NCI-H524 treated with DMSO at 0.1 percent for 48 hours (cell line): ENCODE measurements at places on chromosomes 2 and 18.

- no peak for DNase-seq
Observed at GRCh38 chr18:8379187-8379941, 229.9 kb upstream of the RAB12 start.

DNA sequence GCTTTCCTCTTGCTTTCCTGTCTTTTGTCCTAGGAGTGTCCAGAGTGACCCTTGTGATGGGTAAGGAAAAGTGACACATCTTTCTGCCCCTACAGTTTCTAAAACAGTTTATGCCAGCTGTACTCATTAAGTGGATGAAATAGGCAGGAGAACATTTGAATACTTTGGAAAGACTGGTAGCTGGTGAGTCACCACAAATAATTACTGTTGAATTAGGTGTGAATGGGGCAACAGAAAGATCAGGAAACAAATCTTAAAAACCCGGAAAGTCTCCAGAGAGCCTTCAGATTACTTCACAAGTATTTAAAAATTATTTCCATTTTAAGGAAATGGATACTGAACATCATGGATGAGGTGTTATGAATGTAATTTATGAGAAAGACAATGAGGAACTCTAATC is 278.5 kb downstream of the CLIP4 start:
- DNase-seq = no peak

GRCh38 chr2:43179942-43180341 is 46.5 kb downstream of the ZFP36L2 start:
- DNase-seq = no peak

DNA sequence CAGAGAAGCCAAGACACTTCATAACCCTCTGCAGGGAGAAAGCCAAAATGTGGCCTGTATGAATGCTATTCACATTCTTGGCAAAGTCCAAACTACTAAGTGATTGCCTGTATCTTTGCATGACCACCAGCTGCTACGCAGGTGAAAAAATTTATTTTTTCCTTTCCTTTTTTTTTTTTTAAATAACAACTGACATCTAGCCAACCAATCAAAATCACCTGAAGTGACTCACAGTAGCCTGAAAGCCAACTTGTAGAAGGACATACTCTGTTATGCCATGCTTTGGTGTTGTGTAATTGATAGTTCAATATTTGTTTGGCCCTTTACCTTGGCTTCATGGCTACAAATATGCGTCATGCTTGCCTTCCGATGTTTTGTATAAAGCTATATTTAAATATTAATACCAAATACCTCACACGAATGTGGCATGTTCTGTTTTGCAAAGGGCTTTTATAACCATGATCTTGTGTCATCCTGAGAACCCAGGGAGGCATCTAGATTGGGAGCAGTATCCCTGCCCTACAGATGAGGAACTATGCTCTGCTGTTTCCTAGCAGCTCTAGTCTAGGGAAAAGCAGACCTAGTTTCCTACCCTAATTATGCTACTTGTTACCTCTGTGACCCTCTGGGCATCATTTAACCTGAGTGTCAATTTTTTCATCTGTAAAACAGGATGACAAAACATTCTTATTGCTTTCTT is 102.1 kb downstream of the MYOM1 start:
- DNase-seq = no peak

DNA sequence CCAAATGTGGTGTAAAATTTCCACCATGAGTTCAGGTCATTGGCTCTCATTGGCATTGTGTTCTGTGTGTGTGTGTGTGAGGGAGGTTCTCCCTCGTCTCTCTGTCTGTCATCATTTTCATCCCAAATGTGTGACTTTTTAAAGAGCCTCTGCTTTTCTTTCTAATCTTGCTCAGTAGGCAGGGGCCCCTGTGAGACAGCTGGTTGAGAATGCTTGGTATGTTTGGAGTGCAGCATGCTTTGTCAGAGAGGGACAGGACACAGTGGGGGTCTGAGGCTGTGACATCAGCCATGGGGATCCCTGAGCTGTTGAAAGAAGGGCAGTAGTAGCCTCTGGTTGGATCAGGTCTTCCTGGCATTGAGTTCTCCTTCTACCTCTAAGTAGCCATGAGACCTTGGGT is 10.6 kb downstream of the PTPRM start:
- no peak for DNase-seq
